ENCODE measurements at places on chromosomes 12 and 14.

DNA sequence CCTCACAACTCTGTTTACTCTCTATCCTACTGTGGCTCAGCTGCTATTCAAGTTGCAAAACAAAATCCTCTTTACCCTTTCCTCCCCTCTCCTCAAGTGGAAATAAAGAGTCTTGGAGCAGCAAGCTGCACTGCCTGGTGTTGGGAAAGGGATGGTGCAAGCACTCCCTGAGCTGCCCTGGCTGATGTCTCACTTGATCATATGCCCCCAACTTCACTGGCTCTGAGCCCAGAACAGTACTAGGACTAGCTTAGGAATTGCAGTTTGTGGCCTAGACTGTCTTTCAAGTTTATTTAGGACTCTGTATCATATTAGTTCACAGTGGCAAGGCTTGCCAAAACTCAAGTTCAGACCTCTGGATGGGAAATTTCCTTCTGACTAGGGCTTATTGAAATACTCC, 1683.8 kb upstream of the SEL1L start:
- DNase-seq: peak; percentile 31

- DNase-seq: no peak
Observed at GRCh38 chr14:72560331-72560730, 333.6 kb downstream of the DPF3 start.

GRCh38 chr12:52585946-52586345, 12.3 kb upstream of the KRT74 start:
- DNase-seq: no peak

DNA sequence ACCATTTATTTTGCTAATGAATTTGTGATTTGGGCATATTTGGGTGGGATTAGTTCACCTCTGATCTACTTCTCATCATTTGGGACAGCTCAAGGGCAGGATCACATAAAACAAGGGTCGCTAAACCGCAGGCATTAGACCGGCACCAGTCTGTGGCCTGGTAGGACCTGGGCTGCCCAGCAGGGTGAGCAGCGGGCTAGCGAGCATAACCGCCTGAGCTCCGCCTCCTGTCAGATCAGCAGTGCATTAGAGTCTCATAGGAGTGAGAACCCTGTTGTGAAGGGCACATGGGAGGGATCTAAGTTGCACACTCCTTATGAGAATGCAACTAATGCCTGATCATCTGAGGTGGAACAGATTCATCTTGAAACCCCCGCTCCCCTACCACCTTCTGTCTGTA, 785.3 kb downstream of the TRHDE start:
- DNase-seq: no peak

DNA sequence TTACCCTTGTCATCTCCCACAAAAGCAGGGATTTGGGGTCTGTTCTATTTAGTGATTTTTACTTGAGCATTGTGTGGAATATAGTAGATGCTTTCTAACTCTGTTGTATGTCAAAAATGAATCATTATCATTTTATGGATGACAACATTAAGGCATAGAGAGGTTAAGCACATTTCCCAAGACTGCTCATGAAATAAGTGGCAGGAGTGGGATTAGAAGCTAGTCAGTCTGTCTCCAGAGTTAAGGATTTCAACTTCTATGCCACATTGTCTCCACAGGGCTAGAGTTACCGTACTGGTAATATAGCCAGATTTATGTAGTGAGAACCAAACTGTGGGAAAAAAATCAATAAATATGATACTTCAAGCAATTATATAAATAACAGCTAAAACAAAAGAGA, 170.6 kb upstream of the DCN start:
- DNase-seq: no peak

DNA sequence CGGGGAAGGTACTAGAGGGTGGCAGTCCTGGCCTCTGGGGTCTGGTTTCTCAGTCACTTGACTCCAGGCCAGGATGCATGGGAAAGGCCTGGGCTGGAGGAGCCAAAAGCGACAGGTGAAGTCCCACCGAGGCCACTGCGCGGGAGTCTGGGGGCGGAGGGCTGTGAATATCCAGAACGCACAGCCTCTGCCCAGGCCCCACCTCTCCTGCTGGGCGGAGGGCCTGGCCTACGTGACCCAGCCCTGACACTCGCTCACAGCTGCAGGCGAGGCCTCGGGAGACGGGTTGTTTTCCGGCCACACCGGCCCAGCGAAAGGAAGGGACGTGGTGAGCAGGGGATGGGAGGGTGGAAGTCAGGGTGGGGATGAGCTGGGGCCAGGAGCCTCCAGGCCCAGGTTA, 91.2 kb downstream of the RFLNA start:
- no peak for DNase-seq

GRCh38 chr14:68637106-68638021, 155.5 kb downstream of the ZFP36L1 start:
- peak; percentile 53 for DNase-seq

GRCh38 chr14:55438066-55438683, 2.2 kb downstream of the TBPL2 start:
- DNase-seq: no peak

GRCh38 chr14:37985826-37986470, 221.8 kb upstream of the SSTR1 start:
- DNase-seq: no peak

GRCh38 chr12:10896854-10897253, 12.5 kb downstream of the TAS2R13 start:
- no peak for DNase-seq

- DNase-seq: no peak
Observed at GRCh38 chr12:127830065-127830460, 436.9 kb upstream of the TMEM132C start.

- DNase-seq: no peak
Observed at GRCh38 chr14:92539419-92539818, 25.8 kb downstream of the RIN3 start.

GRCh38 chr14:38053666-38054065, 154.0 kb upstream of the SSTR1 start:
- no peak for DNase-seq

GRCh38 chr12:125533434-125534029, 468.3 kb downstream of the AACS start:
- DNase-seq: no peak

GRCh38 chr14:96629082-96629481, 126.9 kb downstream of the PAPOLA start:
- DNase-seq: no peak

DNA sequence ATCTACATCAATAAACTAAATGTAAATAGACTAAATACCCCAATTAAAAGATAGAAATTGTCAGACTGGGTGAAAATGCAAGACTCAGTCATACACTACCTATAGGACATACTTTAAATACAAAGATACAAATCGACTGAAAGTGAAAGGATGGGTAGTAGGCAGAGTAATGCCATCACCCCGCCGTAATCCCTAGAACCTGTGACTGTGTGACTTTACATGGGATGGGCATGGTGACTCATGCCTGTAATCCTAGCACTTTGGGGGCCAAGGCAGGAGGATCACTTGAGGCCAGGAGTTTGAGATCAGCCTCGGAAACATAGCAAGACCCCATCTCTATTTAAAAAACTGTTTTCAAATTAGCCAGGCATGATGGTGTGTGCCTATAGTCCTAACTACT, 2.6 kb upstream of the EVL start:
- no peak for DNase-seq

DNA sequence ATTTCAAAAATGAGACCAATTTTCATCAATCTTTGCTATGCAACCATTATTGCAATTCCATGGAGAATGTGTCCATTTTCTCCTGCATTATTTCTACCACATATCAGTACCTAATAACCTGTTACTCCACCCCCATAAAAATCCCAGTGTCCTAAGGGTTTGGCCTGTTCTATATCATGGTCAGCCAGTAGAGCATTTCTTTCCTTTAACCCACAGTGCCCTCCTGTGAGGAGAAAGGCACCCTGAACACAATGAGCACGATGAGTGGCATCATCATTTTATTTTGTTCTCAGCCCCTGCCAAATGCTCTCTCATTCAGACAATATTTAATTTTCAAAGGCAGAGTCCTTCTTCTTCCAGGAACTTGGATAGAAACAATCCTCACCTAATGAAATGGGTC, 11.6 kb upstream of the IFNG-AS1 start:
- no peak for DNase-seq

DNA sequence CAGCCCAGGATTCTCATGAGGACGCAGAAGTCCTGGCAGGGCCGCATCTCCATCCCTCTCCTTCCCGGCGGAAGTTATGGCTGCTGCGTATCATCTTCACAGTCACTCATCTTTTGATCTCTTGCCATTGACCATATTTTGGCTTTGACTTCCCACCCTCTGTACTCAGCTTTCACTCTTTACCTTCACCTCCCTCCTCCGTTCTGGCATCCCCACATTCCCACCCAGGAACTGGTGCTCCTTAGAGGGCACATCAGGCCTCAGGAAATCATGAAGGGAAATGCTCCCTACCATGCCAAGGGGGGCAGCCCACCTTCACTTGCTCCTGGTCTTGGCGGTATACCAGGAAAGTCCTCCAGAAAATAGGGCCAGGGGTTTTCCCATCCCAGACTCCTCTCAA, 1.3 kb downstream of the TEX52 start:
- DNase-seq: no peak

DNA sequence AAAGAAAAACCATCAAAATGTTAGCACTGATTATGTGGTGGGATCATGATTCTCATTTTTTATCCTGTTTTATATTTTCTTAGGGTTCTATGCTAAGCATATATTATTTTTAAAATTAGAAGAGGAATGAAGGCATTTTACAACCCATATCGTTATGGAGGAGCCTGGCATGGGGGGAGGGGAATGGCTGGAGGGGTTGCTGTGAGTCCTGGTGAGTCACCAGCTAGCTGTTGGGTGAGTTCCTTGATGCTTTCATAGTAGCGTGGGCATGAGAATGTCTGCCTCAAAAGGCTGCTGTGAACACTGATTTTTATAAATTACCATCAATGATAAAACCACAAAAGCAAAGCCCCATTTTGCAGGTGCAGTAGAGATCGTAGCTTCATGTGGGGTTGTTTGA, 46.9 kb downstream of the C14orf132 start:
- no peak for DNase-seq

DNA sequence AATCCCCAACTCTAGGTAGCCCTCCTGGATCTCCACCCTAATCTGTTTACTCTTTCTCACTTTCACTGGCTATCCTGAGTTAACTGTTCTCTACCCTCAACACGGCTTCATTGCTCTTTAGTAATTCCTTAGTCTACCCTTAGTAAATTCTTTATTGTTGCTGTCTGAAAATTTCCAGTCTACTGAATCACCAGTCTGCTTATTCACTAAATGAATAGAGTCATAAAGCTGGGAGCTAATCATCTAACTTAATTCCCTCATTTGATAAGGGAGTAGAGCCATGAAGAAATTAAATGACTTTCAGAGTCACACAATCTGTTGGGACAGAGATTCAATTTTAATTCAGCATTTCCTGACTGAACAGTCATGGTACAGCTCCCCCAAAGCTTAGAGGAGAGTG, 36.5 kb downstream of the YEATS4 start:
- DNase-seq: no peak

DNA sequence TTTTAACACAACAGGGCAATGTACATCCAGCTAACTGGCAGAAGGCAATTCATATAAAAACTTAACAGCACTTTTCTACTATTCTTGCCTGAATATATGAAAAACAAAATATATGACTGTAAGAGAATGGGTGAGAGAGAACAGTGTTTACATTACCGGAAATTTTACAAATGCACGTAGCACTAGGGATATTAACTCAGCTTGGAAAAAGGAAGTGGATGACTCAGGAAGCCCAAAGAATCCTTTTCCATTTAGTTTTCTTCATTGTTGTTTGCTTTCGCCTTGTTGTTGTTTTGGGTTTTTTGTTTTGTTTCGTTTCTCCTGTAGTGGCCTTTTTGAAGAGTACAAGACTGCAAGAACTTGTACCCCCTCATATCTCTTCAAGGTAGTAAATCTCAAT, 295.5 kb downstream of the EGLN3 start:
- DNase-seq: no peak

DNA sequence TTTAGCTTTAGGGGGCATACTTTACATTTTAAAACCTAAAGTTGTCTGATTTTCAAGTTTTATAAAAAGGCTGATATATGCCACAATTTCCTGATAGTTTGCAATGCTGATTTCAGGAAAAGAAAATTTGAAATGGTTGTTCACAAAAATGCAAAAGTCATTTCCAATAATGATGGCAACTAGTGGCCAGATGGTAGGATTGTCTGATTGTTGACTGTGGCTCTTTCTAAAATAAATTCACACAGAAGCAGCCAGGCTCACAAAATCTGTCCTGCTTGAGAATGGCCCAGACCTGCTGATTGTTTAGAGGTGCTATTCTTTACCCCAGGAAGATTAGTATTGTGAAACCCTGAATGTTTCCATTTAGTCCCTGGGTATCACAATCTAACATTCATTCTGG, 220.3 kb downstream of the NELL2 start:
- DNase-seq: no peak

DNA sequence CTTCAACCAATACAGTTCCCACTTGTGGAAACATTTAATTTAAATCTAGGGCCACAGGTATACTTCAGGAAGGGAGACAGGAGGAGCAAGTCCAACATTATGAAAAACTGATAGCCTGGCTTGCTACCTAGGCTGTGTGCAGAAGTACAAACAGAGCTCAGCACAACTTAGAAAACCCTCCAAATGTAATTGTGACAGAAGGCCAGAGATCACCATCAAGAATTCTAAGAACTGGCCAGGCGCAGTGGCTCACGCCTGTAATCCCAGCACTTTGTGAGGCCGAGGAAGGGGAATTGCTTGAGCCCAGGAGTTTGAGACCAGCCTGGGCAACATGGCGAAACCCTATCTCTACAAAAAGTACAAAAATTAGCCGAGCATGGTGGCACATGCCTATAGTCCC, 14.1 kb downstream of the ATP2B1 start:
- DNase-seq: no peak
